ENCODE measurements at places on chromosomes 6 and 20. TPM values are rescaled to one million over a fixed set of nuclear protein-coding genes. Genes with fewer than 3 reads are reported as not detected.

The CYP39A1 gene
- total RNA-seq, result 1.3 TPM

GRCh38 chr20:1815502-1816085 is 79.6 kb upstream of the SIRPA start:
- DNase-seq, result no peak

DNA sequence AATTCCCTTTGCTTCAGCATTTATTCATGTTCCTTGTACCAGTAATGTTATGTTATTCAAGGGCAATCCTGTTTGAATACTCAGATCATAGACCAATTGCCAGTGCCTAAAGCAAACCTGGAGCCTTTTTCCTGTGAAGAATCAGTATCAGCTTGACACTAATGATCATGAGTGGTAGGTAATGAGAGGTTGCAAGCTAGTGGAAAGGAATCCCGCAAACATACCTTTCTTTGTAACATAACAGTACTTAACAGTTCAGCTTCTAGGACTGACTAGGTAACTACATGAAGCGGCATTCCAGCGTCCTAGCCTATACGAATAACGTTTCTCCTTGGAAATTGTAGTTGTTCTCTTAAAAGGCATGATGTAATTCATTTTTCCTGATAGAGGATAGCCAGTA is 253.7 kb downstream of the TMEM242 start:
- peak; percentile 33 for DNase-seq

The ECT2L gene
- not detected for total RNA-seq

The MAS1 gene
- total RNA-seq, result not detected

DNA sequence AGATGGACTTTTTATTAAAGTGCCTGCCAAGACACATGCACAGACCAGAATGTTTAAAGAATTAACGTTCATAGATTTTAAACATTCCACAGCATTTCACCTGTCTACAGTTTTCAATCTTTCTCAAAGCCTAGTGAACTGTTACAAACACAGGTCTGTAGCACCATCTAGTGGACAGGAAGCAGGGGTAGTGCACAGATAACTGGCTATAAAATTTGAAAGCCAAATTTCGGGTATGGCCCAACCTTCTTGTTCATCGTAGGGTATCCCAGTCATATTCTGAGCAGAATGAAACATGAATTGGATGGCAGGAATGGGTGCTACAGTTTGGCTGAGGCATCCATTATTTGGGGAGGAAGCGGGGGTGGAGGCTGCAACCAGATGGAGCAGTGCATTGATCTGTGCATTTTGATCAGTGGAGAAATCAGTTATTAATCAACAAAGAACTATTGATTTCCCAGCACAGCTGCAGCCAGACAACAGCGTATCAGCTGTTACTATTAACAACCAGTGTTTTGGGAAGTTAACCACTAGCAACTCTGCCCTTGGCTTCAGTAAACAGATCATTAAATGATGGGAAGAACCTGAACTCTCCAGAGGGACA is 56.1 kb upstream of the B3GAT2 start:
- DNase-seq, result peak; percentile 3

- DNase-seq, result no peak
Observed at GRCh38 chr6:47103931-47104330, 61.8 kb upstream of the ADGRF1 start.

The ABHD16B gene
- not detected for total RNA-seq

The VNN1 gene
- under 0.01 TPM for total RNA-seq

- DNase-seq, result no peak
Observed at GRCh38 chr6:164124986-164125385, 710.5 kb downstream of the QKI start.

DNA sequence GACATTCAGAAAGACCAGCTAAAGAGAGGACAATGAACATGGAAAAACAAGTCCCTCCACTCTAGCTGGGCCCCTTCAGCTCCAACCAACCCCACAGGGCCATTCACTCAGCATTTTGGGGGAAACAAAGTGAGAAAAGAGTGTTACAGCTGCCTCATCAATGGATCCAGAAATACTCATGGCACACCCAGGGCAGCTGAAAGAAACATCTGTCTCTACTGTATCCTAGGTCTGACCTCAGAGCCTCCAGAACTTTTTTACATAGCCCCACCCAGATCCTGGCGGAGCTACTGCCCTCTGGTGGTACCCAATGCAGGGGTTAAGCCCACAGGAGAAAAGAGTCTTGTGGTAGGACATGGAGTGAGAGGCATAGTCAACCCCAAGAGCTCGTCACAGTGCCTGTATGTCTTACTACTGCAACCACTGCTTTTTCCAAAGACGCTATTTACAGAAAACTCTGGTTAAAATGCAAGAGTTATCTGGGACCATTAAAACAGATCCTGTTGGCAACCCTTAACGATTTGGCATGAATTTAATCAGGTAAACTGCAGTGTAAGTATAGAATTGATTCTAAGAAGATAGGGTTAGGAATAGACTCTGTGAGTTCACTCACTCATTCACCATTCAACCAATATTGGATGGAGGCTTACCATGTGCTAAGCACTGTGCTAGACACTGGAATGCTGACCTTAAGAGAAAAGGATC is 37.4 kb upstream of the FAM83C start:
- DNase-seq, result no peak

DNA sequence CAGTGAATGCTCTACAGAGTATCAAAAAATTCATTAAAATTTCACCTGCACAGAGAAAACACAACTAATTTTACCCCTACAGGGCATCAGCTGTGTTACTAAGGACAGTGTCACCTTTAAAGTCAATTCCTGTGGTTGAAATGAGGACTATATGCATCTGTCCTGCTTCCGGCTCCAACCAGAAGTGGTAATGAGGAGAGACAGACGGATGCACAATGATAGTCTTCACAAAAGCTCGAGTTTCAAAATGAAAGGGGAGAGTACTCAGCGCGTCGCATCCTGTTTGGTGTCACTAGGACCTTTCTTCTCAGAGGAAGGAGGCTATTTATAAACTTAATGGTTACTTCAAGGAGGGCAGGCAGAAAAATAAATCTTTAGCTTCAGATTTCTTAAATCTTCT is 86.5 kb downstream of the LYRM4 start:
- DNase-seq, result no peak

The SLC17A9 gene
- 19.5 TPM for total RNA-seq

DNA sequence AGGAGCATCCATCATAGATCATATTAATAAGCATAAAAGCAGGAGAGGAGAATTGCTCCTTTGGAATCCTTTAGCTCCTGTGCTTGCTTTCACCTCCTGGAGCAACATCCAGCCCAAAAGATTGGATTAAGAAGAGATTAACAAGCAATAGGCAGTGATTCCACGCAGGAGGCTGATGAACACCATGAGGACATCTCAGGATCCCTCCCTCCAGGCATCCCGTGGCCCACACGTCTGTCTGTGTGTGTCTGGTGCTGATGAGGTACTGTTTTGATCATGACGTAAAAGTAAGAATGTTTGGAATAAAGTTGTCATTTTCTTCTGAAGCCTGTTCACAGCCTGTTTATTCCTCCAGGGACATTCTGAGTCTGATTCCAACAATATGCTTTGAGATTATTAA is 185.5 kb upstream of the MYLIP start:
- no peak for DNase-seq

- no peak for DNase-seq
Observed at GRCh38 chr6:138647006-138647405, 126.6 kb upstream of the CCDC28A start.

GRCh38 chr6:111669326-111669725 is 63.6 kb upstream of the TRAF3IP2 start:
- no peak for DNase-seq

The FAM229B gene
- 3.3 TPM for total RNA-seq

DNA sequence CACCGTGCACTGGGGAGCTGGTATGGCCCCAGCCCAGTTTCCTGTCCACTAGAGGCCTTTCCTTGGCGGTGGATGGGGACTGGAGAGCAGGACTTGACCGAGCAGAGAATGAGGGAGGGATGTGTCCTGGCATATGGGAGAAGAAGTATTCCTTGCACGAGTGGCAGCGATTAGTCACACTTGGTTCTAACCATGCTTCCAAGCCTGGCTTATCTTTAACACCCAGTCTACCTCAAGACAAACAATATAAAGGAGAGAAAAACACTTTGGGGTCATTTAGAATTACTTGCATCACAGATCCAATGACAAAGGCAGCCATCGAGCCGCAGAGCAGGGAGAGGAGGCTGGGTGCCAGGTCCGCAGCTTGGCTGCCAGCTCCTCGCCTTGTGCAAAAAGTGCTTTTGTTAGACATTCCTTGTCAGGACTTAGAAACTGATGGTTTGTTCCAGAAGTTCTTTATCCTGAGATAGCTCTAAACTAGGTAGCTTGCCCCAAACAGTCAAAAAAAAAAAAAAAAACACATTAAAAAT is 214.9 kb upstream of the GMDS start:
- DNase-seq, result peak; percentile 66

DNA sequence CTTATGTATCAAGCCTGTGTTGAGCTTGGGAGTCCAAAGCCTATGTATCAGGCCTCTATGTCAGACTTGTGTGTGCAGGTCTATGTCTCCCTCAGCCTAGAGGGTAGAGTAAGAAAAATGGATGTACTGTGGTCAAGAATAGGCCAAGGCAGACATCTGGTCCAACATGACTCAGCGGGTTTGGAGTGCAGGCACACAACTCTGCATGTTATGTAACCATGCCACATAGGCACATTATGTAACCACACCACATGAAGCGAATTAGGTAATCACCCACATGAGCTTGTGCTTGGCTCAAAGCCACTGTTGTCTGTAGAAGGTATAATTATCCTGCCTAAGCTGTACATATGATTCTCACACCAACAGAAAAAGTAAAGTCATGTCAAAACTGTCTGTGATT is 1190.5 kb upstream of the EYS start:
- DNase-seq, result no peak

GRCh38 chr6:38937839-38938613 is 110.6 kb upstream of the GLP1R start:
- DNase-seq, result no peak
